ENCODE measurements at places on chromosomes 3 and 15.

DNA sequence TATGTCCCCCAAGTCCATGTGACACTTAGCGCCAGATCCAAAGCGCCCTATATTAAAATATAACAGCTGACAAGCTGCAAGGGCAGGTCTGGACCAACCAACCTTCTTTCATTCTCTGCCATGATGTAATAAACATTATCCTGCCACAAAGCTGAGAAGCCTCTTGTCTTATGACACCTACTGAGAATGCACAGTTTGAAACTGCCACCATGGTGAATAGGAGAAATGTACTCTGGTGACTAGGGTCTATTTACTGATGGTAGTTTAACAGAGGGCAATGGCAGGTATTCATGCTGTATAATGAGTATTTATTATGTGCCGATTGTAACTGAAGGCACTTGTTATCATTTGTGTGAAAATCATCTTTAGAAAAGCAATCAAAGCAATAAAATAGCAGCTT lies 634.0 kb downstream of the OTOL1 start:
- no peak for DNase-seq

DNA sequence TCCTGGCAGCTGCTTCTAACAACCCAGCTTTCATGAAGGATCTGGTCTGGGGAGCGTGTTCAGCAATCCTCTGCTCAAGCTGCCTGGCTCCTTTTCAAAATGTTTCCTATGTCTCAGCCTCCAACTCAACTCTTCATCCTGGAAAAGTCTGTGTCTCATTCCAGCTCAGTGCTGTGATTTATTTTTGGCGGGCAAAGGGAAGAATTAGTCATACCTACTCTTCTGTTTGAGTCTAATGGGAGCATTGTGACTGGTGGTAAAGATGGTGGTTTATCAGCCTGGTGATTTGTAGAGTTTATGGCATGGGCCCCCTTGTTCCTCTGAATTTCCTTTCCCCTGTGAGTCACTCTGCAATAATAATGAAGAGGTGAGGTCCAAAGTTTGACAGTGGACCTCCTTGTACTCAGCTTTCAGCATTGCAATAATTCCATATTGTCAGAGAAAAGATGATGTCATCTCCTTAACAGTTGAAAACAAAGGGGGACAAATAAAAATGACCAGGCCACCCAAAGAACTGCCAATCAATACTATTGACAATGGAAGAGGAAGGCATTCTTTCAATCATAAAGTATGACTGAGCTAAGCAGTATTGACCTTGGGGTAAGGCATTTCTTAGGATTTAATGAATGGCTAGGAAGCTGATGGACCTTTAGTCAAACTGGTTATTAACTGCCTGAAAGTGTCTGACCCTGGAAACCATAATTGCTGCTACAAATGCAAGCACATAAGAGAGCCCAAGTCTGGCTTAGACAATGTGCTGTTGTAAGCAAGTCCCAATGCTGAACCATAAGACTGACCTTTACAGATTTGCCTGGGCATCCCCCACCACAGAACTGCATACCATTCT lies 204.7 kb upstream of the MCTP2 start:
- DNase-seq, result peak; percentile 59

DNA sequence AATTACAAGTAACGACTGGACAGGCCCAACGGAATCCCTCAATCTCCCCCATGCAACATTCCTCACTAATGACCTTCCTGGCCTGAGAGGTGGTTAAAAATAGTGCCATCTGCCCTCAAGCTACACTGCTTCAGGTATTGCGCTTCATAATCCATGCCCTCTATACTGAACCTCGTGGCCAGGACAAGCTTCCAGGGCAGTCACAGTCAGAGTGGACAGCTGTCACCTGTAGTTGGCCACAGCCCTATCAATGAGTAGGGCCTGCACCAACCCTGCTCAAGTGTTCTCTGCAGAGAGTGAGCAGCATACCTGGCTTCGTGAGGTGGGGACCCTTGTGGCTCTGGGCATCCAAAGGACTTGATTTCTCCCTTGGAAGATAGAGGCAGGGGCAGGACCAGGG lies 46.9 kb upstream of the SEMA4B start:
- DNase-seq, result no peak

DNA sequence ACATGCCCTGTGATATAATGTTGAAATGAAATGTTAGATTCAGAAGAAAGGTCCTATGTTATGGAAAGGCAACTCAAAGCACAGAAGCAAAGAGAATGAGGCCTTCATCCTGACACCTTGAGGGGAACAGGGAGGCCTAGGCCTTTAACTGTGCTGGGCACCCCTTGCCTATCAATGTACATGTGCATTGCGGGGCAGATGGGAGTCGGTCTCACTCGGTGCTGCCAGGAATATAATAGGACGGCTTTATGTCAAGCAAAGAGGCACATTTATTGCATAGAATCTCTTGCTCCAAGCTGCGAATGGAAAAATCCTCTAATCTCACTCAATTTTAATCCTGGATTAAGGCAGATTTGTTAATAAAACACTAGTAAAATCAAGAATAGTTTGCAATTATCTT lies 301.0 kb upstream of the SOX14 start:
- no peak for DNase-seq

- no peak for DNase-seq
These were observed 203.0 kb upstream of the SGO1 start for GRCh38 chr3:20388971-20389370.

GRCh38 chr15:64690008-64690407 lies 85.4 kb downstream of the RBPMS2 start:
- no peak for DNase-seq

DNA sequence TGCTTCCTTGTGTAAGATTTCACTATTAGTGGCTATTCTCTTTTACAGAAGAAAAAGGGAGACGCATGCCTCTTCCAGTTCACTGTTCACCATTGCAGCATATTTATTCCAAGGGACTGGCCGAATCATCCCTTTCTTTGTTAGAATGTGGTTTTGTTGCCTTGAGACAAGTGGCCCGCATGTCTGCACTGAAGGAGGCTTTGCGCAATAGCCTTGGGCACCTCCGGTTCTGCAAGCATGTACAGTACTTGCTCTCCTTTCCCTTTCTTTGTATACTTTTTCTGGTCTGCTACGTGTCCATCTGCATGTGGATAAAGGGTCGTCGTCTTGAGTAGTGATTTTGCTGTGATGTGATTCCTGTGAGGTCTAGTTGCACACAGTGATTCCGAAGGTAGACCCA lies 43.0 kb downstream of the FLNB start:
- no peak for DNase-seq

DNA sequence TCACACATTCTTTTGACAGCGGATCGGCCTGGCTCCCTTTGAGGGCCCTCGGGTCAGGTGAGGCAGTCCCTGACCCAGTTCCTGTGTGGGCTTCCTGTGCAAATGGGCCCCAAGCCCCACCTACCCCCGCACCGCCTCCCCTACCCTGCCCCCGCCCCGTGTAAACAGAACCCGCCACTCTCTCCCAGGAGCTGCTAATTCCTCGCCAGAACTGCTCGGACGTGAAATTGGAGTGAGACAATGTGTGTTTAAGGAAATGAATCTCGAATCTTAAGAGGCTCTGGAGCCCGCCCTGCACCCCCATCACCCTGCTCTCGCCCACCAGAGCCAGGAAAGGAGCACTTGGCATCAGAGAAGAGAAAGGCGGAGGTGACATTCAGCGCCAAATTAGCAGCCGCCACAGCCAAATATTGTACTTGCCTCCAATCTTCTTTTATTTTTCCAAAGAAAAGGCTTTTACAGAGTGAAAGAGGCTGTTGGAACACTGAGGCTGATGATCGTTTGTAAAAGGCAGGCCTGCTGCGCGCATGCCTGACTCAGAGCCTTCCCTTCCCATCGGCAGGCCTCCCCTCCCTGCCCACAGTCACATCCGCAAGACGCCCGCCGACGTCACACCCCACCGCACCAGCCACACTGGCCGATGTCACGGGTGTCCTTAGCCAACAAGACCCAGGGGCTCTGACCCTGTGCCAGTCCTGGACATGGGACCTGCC lies 53.1 kb downstream of the CACNA2D2 start:
- peak; percentile 76 for DNase-seq

GRCh38 chr15:42210696-42211095 lies 2.6 kb upstream of the VPS39 start:
- DNase-seq, result no peak

- DNase-seq, result no peak
These were observed 11.5 kb upstream of the CLRN1 start for GRCh38 chr3:150984066-150984465.

GRCh38 chr15:62606376-62607113 lies 436.0 kb upstream of the TPM1 start:
- DNase-seq, result no peak

DNA sequence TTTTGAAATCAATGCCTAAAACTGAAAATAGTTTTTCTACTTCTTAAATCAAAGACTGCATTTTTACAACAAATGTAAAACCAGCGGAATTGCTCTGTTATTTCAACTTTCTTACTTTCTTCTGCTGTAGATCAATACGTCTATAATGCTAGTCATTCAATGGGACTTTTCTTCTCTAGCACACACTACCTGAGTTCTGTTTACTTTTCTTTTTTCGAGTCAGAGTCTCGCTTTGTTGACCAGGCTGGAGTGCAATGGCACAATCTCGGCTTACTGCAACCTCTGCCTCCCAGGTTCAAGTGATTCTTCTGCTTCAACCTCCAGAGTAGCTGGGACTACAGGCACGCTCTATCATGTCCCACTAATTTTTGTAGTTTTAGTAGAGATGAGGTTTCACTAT lies 40.7 kb upstream of the KIF23 start:
- DNase-seq, result no peak

DNA sequence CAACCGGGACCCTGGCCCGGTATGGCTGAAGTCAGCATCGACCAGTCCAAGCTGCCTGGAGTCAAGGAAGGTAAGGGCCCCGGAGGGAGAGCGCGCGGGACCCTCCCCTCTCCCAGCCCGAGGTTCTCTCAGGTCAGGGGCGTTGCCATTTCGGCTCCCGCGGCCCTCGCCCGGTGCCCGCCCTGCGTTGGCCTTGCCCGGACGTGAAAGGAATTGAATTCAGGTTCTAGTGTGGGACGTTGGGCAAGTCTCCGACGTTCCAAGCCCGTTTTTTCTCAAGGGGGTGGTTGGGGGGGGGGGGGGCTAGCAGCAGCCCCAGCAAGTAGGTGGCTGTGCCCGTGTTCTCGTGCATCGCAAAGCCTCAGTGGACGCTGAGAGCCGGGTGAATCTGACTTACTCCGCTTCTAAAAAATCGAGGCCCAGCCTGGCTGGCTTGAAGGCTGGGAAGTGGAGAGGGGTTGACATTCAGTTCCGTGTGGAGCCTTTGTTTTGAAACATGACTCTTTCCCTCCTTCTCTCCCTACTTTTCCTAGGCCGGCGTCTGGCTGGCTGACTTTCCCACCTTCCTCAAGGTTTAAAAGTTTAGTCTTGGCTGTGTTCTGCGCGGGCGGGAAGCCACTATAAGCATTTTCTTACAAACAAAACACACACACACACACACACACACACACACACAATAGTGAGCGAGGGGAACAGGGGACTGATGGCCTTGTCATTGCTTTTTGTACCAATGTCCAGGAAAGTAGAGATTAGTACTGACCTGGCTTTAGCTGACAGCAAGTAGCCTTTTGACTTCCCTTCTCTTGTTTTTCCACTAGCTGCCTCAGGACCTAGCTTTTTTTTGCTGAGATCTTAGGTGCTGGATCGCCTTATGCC lies at the start of gene UTS2B:
Gene UTS2B, minus strand, starts transcription at position 873 of the 876 bp plus-strand sequence. CDS start 48,337 bp downstream, outside the sequence.
- DNase-seq, result peak; percentile 75

DNA sequence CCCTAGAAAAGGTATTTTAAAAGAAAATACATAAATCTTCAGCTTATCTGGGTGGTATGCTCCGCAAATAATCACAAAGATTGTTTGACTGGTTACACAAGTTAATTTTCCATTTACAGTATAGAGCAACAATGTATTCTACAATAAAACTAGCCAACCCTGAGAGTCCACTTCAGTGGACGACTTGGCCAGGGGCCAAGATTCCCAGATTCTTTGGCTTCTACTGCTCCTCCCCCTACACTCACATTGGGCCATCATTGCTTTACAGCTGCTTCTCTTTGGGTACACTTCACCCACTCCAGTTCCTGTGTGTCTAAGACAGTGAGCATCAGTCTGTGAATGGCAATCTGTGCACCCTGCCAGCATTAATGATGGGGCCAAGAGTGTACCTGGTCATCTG lies 17.2 kb upstream of the PRICKLE2 start:
- DNase-seq, result no peak

- peak; percentile 44 for DNase-seq
These were observed 83.7 kb downstream of the ETV5 start for GRCh38 chr3:186025161-186025560.

DNA sequence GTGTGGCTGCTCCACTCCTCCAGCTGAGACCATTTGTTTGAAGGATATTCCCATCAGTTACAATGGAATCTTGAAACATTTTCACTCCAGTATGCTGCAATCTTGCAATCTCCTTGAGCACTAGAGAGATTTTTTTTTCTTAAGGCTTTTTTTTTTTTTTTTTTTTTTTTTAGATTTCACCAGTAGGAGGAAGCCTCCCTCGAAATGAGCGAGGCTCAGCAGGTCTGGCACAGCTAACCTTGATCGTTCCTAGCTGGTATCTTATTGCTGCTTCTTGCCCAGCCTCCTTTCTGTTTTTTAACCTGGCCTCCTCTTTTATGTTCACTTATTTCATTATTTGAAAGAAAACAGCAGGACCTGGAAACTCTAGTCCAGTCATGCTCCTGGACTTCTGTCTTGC lies 48.1 kb downstream of the RAP2B start:
- no peak for DNase-seq

- DNase-seq, result no peak
These were observed 94.7 kb downstream of the STAG1 start for GRCh38 chr3:136657526-136657925.

- no peak for DNase-seq
These were observed 155.5 kb upstream of the TMC3 start for GRCh38 chr15:81529481-81529880.

- DNase-seq, result no peak
These were observed 28.5 kb downstream of the MCTP2 start for GRCh38 chr15:94259863-94260262.

DNA sequence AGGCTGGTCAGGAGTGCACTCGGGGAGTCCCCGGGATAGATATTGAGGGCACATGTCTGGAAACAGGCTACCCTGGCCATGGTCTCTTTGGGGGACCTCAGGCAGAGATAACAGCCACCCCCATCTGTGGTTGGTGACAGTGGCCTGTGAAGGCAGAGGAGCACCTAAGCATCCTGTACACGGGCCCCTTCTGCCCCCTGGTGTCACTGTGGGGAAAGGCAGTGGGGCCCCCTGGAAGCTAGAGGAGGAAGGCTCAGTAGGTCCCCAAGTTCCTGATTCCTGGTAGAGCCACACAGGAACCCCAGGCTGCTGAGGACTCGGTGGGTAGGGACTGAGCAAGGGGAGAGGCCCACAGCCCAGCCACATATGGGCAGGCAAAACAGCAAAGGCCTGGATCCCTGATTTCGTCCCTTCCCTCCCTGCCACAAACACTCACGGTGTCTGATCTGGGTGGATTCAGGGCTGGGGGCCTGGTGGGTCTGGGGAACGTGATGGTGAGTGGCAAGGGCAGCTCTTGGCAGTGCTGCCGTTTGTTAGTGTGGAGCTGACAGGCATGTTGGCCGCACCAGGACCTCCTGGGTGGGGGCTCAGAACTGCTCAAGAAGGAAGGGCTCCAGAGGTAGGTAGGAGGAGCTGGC lies 14.1 kb upstream of the CXCR6 start:
- DNase-seq, result peak; percentile 51

DNA sequence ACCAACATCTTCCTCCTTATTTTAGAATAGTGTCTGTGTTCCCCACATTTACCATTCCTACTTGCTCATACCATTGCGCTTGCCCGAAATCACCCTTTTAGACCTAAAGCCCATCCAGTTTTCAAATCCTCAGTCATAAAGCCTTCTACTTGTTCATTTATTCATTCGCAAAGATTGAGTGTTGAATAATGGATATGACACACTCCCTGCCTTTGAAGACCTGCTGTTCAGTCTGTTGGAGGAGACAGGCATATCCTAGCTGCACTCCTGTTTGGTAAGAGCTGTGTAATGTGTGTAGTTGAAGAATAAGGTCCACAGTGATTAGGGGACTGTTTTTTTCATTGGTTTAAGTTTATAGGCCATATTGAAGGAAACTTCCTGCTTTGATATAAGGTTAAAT lies 1.7 kb downstream of the CNOT10 start:
- no peak for DNase-seq
